NCI-H524 (cell line): ENCODE measurements at places on chromosomes 4 and X.

GRCh38 chr4:174284487-174284886 lies 776 bp downstream of the CEP44 start:
- no peak for DNase-seq

- DNase-seq = no peak
These were observed 68.6 kb downstream of the BMP15 start for GRCh38 chrX:50978920-50979682.

DNA sequence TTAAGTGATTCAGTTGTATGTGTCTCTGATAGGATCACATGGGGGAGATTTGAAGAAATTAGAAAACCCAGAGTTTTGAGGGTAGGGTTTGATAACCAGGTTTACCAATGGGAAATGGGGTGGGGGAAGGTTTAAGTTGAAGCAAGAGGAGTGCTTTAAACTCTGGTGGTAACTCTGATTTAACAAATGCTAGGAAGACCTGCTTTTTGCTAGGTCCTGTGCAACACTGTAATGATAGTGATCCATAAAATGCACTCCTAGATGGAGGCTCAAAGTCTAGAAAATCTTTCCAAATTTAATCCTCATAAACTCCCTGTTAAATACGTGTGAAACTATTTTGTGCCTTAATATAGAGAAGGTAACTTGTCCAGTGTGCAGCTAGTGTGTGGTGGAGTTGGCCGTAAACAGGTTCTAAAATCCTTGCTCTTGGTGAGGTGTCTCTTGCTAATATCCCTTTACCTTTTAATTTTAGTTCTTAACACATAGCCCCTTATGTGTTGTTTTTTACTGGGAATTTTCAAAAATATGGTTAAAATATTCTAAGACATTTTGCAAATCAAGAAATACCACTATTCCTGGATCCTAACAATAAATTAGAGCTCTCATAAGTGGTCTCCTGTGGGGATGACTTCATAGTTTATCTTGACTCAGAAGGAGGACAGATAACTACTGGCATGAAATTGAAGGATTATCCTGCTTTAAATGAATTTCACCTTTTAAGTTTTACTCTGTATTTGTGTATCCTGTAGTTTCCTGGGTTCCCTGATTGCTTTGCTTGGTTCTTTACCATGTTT lies 4.1 kb downstream of the RPL34 start:
- DNase-seq = no peak

GRCh38 chr4:147516133-147516532 lies 35.2 kb downstream of the EDNRA start:
- no peak for DNase-seq

GRCh38 chr4:153233761-153234371 lies 29.6 kb downstream of the TRIM2 start:
- DNase-seq = no peak

GRCh38 chr4:59553063-59553720 lies 1646.9 kb upstream of the ADGRL3 start:
- no peak for DNase-seq

- DNase-seq = no peak
These were observed 1.5 kb downstream of the SASH3 start for GRCh38 chrX:129781134-129781672.

DNA sequence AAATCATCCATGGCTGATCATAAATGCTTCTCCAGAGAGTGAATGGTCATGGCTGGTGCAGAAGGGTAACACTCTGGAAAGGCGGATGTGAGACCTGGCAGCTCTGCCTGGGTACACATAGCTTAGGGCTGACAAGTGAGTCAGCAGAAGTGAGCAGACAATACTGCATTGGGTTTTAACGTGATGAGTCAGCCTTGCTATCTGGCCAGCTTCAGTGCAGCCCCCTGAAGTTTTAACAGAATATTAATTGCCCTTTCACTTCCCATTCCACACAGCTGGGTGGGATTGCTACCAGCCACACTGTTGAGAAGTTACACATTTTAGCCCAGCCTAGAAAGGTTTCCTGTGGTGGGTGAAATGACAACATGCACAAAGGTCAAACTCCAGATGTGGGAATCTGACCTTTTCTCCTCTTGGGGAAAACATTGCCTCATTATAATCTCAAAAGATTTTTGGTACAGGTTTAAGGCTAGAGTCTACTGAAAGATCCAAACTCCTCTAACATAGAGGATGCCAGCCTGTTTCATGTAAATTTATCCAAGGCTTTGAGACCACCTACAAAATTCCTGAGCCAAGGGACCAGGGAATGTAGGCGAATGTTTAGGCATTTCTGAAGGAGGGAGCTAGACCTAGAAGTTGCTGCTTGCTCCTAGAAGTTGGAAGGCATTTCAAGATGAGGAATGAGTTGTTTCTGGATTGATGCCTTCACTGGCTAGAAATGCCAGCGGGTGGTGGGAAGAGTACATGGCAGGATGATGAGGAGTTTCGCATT lies 230.3 kb upstream of the PGRMC2 start:
- no peak for DNase-seq

GRCh38 chrX:69262036-69262936 lies 97.0 kb upstream of the PJA1 start:
- no peak for DNase-seq

GRCh38 chr4:42048394-42048793 lies 58.1 kb downstream of the SLC30A9 start:
- no peak for DNase-seq

DNA sequence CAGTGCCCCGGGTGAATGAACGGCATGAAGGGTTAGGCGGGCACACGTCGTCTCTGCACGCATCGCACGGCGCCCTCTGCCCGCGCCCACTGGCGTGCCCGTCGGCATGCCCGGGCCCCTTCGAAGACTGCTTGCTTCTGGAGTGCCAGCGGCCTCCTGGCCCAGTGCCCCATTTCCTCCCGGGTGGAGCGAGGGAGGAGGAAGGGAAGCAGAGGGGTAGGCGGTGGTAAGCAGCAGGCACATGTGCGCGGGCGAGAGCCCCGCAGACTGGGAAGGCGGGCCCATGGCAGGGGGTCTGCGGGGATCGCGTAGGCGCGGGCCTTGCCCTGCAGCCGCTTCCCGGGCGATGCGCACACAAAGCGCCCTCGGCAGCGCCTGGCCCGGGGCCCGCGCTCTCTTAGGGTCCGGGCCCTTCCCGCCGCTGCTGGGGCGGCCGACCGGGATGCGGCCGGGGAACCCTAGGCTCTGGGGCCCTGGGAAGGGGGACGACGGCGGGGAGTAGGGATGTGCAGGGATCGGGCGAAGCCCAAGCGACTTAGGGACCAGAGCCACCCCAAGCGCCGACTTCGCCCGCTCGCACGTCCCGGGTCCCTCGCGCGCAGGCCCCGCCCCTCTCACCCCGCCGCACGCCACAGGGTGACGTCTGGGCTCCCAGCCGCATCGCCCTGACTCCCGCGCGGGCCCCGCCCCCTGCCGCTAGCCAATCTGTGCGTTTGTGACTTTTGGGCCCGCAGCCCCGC lies 866 bp upstream of the EMD start:
- DNase-seq = no peak

GRCh38 chr4:134560728-134561127 lies 359.1 kb upstream of the PABPC4L start:
- DNase-seq = no peak

GRCh38 chr4:47519239-47519883 lies 34.3 kb downstream of the ATP10D start:
- DNase-seq = no peak

DNA sequence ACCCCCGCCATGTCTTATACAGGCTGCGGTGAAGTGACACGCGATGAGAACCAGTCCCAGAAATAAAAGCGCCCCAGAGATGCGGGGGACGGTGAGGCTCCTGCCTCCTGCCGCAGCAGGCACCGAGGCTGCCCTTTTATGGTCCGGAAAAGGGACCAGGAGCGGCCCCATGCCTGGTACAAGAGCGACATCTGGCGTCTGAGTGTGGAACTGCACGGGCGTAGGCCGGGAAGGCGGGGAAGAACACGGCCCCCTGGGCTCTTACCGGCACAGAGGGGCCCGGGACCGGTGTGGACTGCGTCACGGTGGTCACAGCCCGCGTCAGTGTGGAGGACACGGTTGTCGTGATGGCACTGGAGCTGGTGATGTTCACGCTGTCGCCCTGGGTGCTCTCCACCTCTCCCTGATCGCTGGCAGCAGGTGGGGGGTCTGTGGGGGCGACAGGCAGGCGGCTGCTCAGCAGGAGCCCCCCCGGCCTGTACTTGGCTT lies 8.9 kb upstream of the RENBP start:
- DNase-seq = peak; percentile 61

- no peak for DNase-seq
These were observed 36.3 kb downstream of the IL21 start for GRCh38 chr4:122584519-122584918.

- no peak for DNase-seq
These were observed 67.8 kb upstream of the ATP6AP2 start for GRCh38 chrX:40513012-40513411.

DNA sequence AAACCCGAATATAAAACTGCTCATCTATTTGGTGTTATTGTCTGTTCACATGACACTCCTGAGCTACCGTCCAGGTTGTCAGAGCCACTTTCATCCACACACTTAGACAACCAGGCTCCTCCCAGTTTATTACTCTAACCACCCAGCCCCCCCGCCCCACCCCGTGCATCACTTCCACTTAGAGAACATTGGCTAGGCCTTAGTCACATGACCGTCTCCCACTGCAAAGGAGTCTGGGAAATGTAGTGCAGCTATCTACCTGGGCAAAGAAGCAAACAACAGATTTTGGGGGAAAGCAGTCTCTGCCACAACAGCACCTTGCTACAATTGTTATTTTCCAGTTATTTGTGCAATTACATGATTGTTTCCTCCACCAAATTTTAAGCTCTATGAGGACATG lies 57.6 kb upstream of the RBPJ start:
- DNase-seq = no peak

DNA sequence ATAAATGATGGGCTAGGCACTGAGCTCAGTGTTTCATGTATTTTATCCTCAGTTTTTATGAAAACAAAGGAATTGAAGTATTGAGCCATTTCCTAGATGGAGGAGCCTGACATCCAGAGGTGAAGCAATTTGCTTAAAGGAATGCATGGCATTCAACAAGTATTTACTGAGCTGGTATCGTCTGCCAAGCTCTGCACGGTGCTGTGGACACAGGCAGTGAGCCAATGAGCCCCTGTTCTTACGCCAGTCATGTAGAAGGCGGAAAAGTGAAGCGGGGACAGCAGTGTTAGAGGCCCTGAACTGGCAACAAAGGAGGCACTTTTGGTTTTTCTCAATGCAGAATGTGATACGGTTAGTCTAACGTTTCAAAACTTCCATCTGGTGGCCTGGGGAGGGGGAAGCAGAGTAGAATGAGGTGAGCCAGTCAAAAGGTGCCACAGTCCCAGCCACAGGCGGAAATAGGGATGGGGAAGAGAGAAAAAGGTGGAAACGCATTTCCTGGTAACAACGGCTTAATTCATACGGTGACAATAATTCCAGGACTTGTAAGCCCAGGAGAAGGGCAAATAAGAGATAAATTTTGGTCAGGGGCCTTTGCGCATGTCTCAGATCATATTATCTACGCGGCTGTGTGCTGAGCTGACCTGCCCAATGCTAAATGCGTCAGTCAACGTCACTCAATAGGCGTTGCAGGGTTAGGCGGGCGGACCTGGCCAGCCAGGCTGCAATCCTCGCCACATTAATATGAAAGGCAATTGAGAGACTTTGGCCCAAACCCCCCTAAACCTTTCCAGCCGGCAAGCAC lies 133.9 kb downstream of the AFAP1 start:
- no peak for DNase-seq

GRCh38 chr4:21202959-21203358 lies 502.7 kb downstream of the PACRGL start:
- DNase-seq = no peak

DNA sequence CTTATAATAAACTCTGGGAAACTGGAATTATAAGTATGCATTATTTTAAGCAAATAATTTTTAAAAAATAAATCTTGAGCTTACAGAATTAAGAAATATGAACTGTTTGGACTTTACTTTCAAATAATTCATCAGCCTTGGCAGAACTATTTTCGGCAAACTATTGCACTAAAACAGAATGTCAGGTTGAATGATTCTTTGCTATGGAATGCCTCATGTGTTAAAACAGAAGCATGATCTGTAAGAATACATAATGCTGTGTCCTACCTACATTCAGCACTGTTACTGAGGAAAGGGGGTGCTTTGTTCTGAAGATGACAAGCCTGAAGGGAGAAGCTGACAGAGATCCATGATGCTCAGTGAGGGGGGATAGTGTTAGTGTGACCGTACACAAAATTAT lies 55.6 kb upstream of the EXOC1L start:
- no peak for DNase-seq

DNA sequence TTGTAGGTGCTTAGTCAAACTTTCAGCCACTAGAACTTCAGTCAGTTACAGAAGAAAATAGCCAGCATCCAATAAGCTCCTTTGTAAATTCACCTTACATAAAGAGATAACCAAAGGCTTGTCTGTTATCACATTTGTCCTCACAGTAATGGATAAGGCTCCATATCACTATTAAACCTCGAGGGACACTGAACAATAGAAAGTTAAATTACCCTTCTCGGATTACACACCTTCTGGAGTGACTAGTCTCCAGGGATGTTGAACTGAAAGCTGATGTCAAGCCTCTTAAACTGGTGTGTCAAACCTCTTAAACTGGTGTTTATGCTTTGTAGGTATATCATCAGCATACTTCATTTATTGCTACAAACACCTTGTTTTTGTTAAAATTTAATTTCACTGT lies 639.0 kb downstream of the CENPC start:
- DNase-seq = peak; percentile 95

DNA sequence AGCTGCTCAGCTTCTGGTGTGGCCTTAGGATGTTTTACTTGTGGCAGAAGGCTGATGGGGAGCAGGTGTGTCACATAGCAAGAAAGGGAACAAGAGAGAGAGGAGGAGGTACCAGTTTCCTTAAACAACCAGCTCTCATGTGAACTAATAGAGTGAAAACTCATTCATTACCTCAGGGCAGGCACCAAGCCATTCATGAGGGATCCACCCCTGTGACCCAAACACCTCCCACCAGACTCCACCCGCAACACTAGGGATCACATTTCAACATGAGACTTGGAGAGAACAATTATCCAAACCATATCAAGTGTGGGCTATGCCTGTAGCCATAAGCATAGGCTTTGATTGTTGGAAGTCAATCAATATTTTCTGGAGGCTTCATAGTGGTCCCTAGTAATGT lies 56.0 kb downstream of the GSX2 start:
- DNase-seq = no peak

GRCh38 chr4:522911-523443 lies 24.0 kb downstream of the PIGG start:
- DNase-seq = no peak

DNA sequence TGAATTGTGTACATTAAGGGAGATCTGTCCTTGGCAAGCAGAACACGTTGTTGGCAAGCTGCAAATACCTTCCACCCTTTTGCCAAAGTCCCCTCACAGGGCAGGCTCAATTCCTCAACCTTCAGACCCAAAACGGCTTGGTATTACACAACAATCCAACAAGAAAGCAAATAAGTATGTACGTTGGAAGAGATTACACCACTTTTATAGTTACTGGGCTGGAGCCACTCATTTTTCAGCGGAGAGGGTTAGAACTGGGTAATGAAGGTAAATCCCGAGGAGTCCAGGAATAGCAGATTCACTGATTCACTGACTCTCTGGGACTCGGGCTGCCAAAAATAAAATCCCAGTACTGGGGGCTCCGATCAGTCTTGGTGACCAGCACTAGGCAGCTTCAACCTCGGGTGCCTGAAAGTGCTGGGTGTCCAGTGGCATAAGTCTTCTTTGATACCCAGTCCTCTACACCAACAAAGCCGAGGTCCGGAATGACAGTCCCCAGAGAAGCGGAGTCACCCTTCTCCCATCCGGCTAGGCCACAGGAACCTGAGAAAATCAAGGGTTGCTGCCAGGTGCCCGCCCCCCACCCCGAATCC lies 587 bp downstream of the TIMM8A start:
- peak; percentile 25 for DNase-seq
